ENCODE measurements at places on chromosomes 16 and 17. TPM values are rescaled to one million over a fixed set of nuclear protein-coding genes. Genes with fewer than 3 reads are reported as not detected.

DNA sequence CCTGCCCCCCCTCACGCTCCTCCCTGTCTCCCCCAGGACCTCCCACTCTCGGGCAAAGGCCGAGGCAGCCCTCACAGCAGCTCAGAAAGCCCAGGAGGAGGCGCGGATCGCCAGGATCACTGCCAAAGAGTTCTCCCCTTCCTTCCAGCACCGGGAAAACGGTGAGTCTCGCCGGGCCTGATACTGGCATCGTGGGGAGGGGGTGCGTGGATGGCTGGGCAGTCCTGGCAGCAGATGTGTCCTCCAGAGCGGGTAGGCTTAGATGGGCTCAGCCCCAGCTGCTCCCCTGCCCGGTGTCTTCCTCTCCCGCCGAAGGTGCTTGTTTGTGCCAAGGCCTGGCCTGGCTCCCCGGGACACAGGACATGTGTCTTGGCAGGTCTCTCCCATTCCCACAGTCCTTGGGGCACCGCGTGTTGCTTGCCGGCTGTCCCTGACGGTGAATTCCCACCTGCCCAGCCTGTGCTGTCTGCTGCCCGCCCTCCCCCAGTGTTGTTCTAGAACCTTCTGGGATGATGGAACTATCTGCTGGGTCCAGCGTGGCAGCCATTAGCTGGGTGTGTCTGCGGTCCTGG is 81.6 kb downstream of the KLHDC4 start:
- no peak for DNase-seq

DNA sequence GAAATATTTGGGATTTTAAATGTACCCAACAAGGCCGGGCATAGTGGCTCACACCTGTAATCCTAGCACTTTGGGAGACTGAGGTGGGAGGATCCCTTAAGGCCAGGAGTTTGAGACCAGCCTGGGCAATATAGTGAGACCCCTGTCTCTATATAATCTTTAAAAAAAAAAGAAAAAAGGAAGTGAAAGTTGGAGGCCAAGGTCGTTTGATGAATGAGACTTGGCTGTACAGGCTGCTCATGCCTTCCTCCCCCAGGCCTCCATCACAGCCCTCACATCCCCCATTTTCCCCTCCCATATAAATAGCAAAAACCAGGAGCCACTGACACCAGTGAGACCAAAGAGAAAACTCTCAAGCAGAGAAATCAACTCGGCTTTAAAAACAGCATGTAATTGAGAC is 3.3 kb upstream of the CA7 start:
- DNase-seq: no peak

Gene PDXDC1
- polyA plus RNA-seq: 46.4 TPM

Gene PMP22
- 314 TPM for polyA plus RNA-seq

DNA sequence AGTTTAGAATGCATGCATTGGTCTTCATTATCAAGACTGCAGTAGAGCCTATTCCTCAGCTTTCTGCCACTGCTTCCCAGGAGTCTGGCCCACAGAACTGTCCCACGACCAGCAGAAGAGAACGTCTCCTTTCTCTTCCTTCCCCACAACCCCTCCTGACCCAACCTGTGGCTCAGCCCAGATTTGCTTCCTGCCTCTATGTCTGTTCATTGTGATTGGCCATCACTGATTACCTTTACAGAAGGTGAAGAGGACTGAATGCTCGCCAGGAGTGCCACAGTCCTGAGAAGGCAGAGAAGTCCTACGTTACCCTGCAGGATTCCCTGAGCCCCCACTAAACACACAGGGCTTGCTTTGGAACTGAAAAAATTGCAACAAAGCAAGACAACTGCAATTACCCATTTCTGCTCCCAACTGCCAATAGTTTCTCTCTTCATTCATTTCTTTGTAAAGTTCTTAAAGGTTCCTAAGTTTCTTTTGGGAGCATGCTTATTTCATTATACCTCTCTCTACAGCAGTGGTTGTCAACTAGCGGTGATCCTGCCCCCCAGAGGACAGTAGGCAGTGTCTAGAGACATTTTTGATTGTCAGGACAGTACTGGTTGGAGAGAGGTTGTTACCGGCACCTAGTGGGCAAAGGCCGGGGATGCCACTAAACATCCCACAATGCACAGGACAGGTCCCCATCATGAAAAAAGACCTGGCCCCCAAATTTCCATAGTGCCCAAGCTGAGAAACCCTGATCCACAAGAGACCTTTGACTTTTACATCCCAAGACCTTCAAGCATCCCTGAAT is 4.5 kb upstream of the NAT9 start:
- no peak for DNase-seq

DNA sequence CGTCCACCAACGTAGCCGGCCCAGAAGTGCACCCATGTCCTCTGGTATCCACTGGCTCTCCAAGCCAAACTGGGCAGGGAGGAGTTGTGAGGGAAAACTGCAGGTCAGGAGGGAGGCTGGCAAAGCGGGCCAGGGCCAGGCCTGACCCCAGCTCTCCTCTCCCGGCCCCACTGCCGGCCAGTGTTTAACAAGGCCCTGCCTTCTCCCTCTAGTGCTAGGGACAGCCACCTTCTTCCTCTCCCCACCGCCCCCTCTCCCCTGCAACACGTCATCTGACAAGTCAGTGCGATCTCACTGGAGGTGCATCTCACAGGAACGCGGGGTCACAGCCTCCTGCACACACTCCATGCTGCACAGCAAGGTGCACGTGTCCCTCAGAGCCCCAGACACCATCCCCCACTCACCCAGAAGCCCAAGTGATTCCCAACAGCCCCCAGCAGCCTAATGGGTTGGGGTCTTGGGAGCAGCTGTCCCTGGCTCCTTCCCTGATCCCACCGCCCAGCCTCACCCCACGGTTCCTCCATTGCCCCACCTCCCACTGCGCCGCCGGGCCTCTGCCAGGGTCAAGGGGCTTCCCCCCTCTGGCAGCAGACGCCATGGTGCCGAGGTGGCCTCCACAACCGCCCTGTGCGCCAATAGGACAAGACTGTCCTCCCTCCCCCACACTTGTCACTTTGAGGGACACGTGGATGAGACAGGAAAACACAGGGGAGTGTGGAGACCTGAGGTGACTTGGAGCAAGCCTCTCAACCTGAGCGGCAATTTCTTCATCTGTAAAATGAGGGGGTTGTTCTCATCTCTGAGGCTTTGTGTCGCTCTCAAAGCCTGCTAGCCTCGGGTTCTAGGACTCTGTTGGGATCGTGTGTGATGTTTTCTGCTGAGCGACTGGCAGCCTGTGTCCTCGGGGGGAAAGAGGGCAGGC is 1.1 kb upstream of the ACE start:
- no peak for DNase-seq

- no peak for DNase-seq
Measured at GRCh38 chr16:25124503-25124902, 13.0 kb downstream of the LCMT1 start.

DNA sequence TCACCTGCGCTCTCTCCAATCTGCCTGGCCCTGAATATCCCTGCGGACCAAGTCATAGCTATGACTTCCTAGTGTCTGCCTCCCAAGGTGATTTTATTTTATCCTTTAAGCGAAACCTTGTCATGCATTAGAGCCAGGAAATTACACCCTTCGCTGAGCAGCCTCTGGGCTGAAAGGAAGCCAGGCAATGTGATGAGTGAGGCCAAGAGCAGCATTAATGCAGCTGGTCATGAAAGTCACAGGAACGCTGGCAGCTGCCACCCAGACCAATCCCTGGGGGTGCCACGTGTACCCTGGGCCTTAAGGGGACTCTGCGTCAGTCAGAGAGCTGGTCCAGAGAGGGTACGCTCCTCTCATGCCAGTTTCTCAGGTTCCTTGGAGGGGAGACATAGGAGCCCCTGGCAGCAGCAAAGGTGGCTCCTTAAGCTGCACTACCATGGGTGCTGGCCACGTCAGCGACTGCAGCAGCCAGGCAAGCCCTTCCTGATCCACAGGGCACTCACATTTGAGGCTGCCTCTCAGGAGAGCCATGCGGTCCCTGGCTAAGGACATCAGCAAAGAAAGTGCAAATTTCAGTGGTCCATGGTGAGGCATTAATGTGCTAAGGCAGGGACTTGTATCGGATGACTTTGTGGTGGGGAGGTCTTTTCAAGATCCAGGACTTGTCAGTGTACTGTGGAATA is 42.7 kb upstream of the WSCD1 start:
- no peak for DNase-seq

Gene MEOX1
- 9.3 TPM for polyA plus RNA-seq

- no peak for DNase-seq
Measured at GRCh38 chr16:66551348-66551759, 1.0 kb upstream of the CKLF start.

GRCh38 chr17:35170968-35171771 is 23.0 kb downstream of the SLC35G3 start:
- DNase-seq: no peak

Gene KRTAP4-9
- polyA plus RNA-seq: not detected

DNA sequence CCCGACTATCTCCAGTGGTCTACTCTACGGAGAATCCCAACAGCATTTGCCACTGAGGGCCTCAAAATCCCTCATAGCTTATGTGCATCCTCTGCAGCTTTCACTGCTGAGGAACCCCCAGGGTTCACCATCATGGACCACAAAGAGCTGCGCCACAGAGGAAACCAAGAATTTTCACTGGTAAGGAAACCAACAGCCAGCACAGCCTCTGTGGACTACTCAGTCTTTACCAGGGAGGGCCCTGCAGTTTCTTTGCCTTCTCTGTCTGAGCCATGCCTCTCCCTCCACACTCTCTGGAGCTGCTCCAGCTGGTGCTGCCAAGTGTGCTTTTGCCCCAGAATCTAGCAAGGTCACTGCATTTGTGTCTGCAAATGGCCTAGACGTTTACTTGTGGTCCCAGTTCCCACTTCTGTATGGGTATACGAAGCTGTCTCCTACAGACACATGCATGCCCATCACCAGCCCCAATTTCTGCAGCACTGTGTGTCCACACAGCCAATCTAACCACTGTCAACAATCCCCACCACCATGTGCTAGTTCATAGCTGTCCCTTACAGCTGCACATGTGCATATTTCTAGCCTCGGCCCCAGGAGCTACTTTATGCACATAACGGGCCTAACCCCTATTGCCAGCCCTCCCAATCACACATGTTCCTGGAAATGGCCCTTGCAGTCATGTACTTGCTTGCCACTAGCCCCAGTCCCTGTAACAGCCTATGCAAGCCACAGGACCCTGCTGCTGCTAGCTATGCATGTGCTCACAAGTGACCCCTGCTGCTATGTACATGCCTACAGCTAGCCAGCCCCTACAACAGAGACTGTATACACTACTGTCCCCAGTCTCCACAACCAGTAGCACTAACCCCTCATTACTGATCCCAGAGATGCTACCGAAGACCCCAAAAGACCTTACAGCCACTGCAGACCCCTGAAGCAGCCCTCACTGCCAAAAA is 1437.4 kb downstream of the CDH11 start:
- no peak for DNase-seq

- no peak for DNase-seq
Measured at GRCh38 chr16:72711823-72712222, 336.1 kb downstream of the ZFHX3 start.

Gene C17orf100
- polyA plus RNA-seq: 3.0 TPM

Gene SEC14L5
- 0.48 TPM for polyA plus RNA-seq

Gene MYL4
- polyA plus RNA-seq: 0.53 TPM

Data from urinary bladder (tissue), 4 donors.